ENCODE measurements at places on chromosomes 1 and 21.

DNA sequence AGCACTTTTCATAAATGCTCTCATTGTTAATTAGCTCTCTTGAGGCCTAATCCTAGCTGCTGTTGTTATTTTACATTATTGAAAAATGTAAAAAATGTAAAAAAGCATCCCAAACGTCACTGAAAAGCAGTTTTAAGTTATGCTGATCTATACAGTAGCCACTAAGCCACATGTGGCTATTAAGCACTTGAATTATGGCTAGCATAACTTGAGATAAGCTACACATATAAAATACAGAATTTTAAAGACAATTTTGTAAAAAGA is 18.4 kb upstream of the DNASE2B start:
- no peak for DNase-seq

DNA sequence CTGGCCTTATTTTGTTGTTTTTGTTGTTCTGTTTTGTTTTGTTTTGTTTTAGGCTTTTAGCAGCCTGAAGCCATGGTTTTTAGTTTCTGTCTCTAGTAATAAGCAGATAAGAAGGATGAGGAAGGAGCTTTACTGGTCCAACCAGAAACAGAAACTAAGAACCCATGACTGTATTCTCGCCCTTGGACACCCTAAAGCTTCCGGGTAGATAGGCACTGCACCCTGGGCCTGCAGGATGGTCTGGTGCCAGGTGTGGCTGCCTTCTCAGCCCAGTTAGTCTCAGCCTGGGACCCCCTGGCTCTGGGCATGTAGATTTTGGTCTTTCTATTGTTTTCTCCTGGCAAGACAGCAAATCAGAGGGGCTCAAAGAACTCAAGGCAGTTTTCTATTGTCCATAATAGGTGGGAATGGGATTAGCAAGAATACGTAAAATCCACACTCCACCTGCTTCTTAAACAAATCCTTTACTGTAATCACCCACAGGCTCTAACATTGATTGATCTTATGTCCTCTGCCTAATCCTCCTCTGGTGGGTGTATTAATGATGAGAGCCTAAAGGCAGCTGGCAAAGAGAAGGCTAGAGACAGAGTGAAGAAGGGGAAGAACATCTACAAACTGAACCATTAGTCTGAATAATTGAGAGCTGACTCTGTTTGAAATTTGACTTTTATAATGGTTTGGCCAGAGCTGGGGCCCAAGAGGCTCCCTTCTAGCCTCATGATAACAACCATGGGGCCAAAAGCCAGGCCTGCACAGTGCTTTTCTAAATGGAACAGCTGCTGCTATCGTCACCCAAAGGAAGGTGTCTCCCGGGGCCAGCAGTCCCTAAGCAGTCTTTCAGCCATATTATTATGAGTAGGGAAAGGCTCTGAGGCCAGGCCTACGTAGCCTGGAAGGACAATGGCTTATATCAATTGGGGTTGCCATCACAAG is 106.8 kb upstream of the ATP1A1 start:
- no peak for DNase-seq

DNA sequence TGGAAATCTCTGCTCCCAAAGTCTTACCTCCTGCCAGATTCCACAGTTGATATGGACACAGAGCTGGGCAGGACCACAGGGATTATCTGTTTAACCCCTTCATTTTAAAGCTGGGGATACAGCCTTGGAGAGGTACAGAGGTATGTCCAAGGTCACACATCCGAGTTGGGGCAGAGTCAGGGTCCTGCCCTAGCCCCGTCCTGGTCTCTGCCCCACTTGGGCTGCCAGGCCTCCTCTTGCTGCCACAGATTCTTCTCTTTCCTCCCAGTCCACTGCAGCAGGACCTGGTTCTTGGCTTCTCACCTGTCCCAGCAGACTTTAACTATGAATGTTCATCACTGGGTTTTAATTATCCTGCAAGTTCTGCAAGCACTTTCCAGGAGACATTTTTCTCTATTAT is 258.3 kb downstream of the MATN1 start:
- DNase-seq = no peak

GRCh38 chr1:248834343-248834940 is 3.6 kb upstream of the ZNF672 start:
- DNase-seq = no peak

GRCh38 chr1:229032375-229032774 is 238.5 kb upstream of the RAB4A start:
- DNase-seq = no peak

GRCh38 chr1:27144920-27145661 is 9.8 kb downstream of the SLC9A1 start:
- no peak for DNase-seq

DNA sequence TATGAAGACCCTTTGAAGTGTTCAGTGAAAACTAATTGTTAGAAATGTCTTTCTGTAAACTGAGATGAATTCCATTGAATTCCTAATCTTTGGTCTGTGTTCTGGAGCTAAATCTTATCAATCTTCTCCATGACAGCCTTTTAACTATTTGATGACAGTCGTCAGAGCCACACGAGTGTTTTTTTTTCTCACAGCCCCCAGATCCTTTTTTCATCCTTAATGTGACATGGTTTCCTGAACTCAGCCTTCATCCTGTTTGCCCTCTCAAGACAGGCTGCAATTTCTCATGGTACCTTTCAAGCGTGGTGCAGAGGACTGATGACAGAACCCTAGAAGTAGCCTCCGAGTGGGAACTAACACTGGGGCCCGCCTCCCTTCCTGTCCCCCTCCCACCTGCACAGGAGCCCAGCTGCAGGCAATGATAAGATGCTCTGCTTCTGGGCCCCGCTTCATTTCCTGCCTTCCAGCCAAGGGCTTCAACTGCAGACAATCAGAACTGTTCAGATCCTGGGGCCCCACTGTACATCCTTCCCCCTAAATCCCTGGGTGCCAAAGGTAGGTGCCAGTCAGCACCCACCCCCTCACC is 114.6 kb upstream of the VAV3 start:
- DNase-seq = no peak

DNA sequence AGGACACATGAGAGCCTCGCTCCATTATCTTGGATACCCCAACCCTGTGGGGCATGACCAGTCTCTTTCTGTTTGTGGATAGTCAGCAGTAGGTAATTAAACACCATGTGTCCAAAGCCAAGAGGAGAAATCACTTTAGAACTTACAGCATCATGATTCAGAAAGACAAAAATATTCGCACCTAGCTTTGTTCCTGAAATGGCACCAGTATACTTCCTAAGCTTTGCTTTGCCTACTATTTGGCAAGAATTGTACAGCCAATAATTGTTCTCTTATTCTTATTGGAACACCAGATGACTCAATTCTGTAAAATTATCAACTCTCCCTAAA is 24.2 kb downstream of the TNFRSF9 start:
- no peak for DNase-seq

DNA sequence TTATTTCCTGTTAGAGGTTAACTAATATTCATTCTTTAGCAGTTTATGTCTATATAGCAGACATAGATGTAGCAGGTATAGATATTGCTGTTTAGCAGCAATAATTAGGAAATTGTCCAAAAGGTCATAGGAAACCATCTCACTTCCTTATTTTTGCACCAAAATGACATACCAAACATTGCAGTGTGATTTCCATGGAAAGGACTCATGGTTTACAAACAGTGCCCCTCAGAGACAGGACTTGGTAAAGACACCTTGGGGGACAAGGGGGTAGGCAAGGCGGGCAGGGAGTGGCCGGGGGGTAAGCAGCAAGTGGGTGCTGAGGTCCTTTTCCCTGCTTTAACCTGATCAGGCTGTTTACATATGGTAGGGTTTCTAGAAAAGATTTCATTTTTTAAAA is 30.5 kb downstream of the BATF3 start:
- DNase-seq = no peak

DNA sequence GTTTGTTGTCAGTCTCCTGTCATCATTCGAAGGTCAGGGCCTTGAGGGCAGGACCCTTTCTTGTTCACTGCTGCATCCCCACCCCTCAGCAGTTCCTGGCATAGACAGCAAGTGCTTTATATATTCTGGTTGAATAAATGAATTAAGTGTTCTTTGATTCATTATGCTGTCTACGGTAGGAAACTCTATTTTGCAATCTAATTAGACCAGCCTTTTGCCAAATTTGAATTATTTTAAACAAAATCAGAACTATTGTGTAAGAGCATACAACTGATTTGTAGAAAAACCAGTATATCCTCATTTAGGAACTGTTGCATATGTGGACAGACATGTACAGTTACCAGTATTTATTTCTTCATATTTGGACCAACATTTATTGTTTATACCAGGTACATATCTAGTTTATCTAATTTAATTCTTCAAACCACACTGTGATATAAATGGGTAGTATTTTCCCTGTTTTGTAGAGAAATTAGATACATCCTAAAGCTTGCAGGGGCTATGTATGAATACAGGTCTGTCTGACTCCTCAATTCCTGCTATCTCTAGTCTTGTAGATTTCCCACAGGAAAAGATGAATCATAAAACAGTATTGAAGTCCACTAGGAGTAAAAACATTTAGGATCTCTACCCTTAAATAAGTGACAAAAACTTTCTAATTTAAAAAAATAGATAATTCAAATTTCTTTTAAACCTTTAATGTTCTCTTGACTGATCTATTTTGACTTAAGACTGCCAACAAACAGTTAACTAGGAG is 10.4 kb downstream of the MGST3 start:
- no peak for DNase-seq

GRCh38 chr1:88961647-88962275 is 30.7 kb downstream of the KYAT3 start:
- no peak for DNase-seq

DNA sequence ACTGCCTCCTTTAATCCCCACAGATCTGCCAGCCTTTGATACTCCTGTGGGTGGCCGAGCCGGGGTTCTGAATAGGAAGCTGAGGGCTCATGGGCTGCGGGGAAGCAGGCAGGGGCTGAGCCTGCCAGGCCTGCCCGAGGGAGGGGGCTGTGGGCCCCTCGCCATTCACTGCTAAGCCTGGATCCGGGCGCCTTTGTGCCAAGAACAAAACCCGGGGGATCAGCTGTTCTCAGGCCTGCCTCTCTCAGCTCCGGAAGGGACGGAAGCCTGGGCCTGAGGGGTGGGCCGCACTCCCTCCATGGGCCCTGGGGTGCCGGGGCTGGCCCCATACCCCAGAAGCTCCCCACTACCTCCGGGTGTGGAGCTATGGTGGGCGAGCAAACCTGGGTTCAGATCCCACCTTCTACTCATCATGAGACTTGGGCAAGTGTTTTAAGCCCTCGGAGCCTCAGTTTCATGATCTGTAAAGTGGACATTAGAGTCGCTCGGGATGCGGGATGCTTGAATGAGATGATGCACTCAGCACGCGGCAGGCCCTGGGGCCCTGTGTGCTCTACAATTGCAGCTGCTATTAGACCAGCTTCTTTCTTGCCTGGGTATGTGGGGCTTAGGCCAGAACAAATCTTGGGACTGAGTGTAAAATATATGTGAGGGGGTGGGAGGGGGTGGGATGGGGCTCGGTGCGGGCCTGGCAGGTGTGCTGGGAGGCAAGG is 19.2 kb upstream of the EPHA2 start:
- no peak for DNase-seq

GRCh38 chr1:221945669-221946068 is 203.8 kb upstream of the DUSP10 start:
- no peak for DNase-seq

GRCh38 chr1:22588899-22589422 is 25.7 kb downstream of the EPHA8 start:
- DNase-seq = no peak

GRCh38 chr1:214864896-214865688 is 217.4 kb upstream of the KCNK2 start:
- DNase-seq = no peak

GRCh38 chr1:178093494-178093950 is 382 bp upstream of the RASAL2 start:
- DNase-seq = no peak

GRCh38 chr1:201276891-201277290 is 6.4 kb upstream of the PKP1 start:
- DNase-seq = no peak

DNA sequence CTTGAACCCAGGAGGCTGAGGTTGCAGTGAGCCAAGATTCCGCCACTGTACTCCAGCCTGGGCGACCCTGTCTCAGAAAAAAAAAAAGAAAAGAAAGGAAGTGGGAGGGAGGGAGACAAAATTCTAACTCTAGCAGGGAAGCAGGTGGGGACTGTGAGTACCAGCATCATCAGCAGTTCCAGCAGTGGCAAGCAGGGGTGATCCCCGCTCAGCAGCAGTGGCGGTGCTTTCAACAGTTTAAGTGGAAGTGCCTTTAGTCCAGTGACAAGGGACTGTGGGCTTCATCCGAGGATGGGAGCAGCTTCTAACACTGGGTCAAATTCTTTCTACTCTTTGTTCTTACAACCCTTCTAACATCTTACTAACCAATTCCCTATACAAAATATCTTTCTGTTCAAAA is 858.1 kb upstream of the ADAMTS5 start:
- no peak for DNase-seq

DNA sequence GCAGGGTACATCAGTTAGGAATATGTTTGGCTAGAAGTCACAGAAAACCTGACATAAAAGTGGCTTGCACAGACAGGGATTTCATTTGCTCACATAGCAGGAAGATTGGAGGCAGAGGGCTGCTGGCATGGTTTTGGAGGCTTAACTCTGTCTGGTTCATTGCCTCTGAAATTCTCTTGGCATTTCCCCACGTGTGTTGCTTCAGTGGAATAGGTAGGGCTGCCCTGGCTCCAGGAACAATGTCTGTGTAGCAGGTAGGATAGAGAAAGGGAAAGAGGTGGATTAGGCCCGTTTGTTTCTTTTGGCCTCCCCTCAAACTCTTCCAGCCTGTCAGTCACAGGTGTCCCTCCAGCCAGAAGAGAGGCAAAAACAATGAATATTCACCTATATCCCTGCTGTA is 20.5 kb upstream of the SIPA1L2 start:
- DNase-seq = no peak

DNA sequence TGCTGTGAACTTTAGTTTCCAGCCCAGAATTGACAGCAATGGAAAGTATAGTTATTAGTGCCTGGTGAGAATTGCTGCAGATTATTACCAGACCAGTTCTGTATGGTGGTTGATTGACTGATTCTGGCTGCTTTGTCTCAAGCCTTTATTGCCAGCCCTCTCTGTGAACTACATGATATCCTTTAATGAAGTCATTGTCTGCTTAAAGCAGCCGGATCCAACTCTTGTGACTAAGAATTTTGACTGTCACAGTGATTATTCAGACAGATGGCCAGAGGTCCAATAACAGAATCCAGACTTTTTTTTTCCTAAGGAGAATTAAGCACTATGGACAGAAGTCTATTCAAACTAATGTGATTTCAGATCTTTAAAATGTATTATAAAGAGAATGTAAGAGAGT is 1548.6 kb upstream of the B3GALT2 start:
- DNase-seq = no peak

Measured in stimulated activated naive CD4-positive, alpha-beta T cell (primary cell).